ENCODE measurements at places on chromosomes 2 and 18. TPM values are rescaled to one million over a fixed set of nuclear protein-coding genes. Genes with fewer than 3 reads are reported as not detected.

- no peak for DNase-seq
Measured at GRCh38 chr18:59155153-59155552, 15.5 kb downstream of the SEC11C start.

DNA sequence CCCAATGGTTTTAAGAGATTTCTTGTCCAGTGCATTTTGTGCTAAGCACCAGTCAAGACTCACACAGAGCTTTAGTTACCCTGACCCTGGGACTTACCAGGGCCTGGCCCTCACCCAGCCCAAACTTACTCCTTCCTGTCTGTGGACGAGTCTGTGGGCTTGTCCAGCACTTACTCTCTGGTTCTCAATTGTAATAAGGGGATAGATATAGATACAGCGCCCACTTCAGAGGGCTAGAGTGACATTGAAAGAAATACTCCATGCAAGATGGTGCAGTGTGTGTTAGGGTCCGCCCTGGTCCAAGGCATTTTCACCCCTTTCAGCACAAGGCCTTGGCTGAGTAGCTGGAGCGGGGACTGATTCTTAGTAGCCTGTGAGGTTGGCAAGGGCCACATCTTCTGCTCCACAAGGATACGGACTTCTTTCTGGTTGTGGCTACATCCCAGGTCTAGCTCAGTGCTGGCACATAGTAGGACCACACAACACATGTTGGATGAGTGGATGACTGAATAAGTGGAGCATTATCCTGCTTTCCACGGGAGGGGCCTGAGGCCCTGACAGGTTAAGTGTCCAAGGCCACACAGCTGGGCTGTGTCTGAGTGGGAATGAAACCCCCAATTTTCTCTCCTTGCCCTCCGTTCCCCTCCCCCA is 3.8 kb upstream of the ARID5A start:
- no peak for DNase-seq

- no peak for DNase-seq
Measured at GRCh38 chr2:170587922-170588321, 127.2 kb upstream of the SP5 start.

DNA sequence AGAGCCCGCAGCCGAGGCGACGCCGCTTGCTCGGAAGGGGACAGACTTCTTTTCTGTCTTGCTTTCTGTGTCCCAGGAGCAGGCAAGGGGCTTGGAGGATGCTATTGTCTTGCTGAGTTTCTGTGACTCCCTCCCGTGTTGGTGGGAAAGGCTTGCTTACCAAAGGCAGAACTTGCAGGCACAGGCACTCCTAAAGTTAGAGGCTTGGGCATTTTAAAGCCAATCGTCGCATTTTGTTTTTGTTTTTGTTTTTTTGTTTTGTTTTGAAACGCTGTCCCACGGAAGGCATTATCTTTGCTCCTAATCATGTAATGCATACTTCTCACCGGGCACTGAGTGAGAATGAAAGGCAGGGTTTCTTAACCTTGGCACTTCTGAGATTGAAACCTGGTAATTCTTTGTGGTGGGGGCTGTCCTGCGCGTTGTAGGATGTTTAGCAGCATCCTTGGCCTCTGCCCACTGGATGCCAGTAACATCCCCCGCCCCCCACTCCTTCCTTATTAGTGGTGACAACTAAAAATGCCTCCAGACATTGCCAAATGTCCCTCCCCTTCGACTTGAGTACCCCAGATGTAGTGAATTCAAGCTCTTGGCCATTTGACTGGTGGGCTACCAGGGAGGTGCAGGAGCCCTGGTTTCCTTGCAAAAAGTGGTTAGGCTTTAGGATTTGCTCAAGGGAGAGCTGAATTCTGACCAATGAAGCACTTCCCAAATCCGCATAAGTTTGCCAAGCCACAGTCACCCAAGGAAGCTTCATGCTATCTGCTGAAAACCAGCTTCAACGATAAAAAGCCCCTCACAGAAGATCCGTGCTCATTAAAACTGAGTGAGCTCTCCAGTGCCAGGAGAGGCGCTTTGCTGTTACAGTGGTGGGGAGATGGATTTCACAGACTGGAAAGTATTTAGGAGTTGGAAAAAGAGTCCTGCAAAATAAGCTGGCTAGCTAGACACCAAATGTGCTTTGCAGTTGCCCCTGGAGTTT is 1.2 kb downstream of the ANTXR1 start:
- DNase-seq, result peak; percentile 40

DNA sequence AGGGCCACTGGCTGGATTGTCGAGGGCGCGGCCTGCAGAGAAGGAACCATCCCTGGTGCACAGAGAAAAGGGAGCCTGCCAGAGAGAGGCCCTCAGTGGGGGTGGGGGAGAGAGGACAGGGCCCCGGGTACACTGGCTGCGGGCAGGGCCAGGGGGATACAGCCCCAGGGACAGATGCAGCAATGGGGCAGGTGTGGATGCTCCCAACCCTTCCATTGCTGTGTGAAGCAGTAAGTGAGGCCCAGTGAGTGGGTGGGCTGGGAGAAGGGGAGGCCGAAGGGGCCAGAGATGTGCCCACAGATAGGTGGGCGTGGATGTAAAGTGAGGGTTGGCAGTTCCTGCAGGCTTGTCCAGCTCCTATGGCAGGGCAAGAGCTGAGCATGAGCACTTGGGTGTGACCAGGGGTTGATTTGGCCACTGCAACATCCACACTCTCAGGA is 7.4 kb downstream of the AGXT start:
- DNase-seq, result no peak

GRCh38 chr2:68684197-68684596 is 40.8 kb downstream of the PROKR1 start:
- DNase-seq, result no peak

DNA sequence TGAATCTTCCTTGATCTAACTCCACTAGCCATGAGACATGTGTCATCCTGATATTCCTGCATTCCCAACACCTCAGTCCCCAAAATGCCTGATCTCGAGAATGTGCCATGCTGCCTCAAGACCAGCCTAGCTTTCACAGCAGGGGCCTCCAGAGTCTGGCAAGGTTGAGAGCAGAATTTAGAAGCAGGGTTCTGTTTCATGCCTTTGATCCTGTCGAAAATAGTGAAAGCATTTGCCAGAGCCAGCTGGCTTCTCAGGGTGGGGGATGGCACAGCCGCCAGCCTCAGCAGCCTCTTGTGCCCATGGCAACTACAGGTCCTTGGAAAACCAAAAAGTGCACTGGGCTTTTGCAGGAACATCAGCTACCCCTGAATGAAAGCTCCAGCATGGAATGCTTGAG is 143.5 kb downstream of the RTN4 start:
- DNase-seq, result no peak

STPG4 gene
- total RNA-seq, result not detected

ERICH2 gene
- total RNA-seq, result not detected

FOXI3 gene
- not detected for total RNA-seq

IL1F10 gene
- total RNA-seq, result not detected

CPLX4 gene
- not detected for total RNA-seq

EFHD1 gene
- 0.61 TPM for total RNA-seq

TUBB8B gene
- total RNA-seq, result not detected

REEP1 gene
- 0.07 TPM for total RNA-seq

Data from activated CD4-positive, alpha-beta memory T cell treated with anti-CD3 and anti-CD28 coated beads for 36 hours (primary cell).